Esophagus muscularis mucosa (tissue), 4 donors: ENCODE measurements at places on chromosomes 13 and 19. TPM values are rescaled to one million over a fixed set of nuclear protein-coding genes. Genes with fewer than 3 reads are reported as not detected.
A peak's percentile ranks its signal among the peaks of the same experiment; 100 is the strongest.

DNA sequence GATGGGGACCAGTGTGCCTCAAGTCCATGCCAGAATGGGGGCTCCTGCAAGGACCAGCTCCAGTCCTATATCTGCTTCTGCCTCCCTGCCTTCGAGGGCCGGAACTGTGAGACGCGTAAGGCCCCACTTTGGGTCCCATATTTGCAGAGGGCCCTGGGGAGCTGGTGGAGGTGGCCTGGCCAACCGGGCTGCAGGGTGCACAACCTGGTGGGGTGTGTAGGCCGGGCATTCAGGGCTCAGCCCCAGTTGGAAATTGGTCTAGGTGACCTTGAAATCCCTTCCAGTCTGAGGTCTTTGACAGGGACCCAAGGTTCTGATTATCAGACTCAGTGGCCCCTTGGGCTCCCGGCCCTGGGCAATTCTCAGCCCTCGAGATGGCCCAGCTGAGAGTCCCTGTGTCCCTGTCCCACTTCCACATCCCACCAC is 8.3 kb downstream of the F7 start:
- H3K4me3 ChIP-seq: no peak overlapping the region
- no peak overlapping the region for H3K27ac ChIP-seq
- peaks cover 20% of the 10 kb centered on the region for H3K4me1 ChIP-seq
- peaks cover 20% of the 10 kb centered on the region for H3K27me3 ChIP-seq
- DNase-seq: no peak

DNA sequence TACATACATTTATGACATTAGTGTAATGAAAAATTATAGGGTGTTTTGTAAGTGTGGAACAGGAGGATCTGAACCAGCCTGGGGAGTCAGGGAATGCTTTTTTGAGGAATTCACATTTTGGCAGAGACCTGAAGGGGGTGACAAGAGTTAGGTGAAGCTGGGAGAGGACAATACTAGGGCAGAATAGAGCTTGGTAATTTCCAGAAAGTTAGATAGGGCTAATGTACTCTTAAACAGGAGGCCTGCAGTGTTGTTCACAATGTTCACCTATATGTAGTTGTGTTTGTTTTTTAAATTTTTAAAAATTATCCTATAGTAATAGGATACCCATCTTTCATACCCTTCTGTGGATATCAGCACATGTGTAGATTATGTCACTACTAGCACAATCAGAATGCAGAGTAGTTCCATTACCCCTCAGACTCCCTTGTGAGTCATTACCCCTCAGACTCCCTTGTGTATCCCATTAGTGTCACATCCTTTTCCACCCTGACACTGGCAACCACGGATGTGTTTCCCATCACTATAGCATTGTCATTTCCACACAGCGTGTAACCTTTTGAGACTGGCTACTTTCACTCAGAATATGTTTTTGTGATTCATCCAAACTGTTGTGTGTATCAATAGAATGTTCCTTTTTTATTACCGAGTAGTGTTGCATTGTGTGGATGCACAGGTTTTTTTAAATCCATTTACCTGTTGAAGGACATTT is 43.1 kb downstream of the PCCA start:
- H3K36me3 ChIP-seq: no peaks in the 10 kb centered on the region
- no peaks in the 10 kb centered on the region for H3K27me3 ChIP-seq
- peaks cover 3% of the 10 kb centered on the region for H3K4me1 ChIP-seq

DNA sequence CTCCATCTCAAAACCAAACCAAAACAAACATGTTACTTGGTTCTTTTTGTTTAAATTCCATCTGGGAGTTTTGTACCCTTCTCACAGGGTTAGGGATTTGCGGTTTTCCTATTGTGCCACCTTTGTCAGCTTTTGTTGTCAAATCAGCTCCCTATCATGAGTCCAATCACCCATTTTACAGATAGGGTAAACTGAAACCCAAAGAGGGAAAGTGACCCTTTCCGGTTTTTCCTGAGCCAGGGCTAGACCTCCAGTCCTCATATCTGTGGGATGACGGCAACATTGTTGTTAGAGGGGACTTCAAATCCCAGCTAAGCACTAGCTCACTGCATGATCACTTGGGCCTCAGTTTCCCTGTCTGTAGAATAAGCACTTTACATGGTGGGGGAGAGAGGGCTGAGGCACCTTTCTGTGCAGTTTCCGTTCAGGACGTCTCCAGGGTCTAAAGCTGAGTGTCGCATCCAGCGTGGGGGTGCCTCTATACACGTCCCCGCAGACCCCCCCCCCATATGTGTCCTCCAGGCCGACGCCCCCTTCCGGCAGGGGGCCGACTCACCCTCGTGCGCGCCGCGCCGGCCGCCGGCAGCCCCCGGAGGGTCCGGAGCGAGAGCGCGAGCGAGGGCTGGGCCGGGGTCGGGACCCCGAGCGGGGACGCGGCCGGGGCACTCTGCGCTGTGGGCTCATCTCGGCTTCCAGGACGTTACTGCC is 3.9 kb downstream of the CCDC194 start:
- H3K27me3 ChIP-seq: peaks cover 74% of the 10 kb centered on the region
- DNase-seq: no peak
- no peaks in the 10 kb centered on the region for H3K36me3 ChIP-seq
- peak overlapping the region; percentile 47 for H3K4me3 ChIP-seq
- peaks cover 36% of the 10 kb centered on the region for H3K4me1 ChIP-seq
- no peak overlapping the region for H3K27ac ChIP-seq

DNA sequence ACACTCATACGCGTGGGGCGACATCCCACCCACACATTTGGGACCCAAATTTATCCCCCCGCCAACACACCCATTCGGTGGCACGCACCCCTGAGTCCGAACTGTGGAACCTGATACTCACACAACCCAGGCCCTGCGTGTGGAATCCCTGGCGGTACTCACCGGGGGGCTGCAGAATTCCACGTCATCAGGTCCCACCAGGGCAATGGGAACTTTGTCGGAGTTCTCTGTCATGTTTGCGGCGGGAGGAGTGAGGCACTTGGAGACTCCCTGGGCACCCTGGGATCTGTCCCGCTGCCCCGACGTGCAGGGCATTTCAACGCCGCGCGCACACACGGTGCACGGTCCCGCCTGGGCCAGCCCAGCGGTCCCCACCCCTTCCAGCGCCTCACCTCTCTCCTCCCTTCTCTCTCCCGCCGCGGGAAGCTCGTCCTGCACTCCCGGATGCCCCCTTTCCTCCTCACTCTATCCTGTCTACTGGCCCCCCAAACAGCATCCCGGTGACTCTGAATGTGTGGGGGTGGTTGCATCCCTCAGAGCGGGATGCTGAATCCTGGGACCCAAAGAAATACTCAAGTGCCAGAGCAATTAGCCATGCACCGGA is at the start of gene CNMD:
Gene CNMD, minus strand, starts transcription at position 353 of the 604 bp plus-strand sequence. Its CDS starts 119 bp downstream, at position 234.
- H3K27me3 ChIP-seq: peaks cover 68% of the 10 kb centered on the region
- H3K4me1 ChIP-seq: peaks cover 15% of the 10 kb centered on the region
- peak; percentile 21 for DNase-seq
- peak within 1 kb of the TSS; percentile 55 for H3K4me3 ChIP-seq

DNA sequence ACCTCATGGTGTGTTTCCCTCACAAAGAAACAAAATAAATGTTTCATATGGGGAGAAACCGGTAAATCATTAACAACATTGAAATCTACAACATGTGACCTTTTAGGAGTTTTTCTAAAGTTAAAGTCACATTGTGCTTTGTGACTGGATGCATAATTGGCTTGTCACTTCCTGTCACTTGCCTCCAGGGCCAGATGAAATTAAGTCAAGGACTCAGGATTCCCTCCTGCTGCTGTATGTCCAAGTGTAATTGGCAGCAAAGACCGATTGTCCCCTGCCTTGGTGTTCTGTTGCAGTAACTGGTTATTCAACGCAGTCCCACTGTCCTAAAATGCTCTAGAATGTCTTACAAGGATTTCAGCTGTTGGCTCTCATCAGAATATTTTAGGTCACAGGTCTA is 448.2 kb downstream of the LIG4 start:
- no peaks in the 10 kb centered on the region for H3K4me1 ChIP-seq
- no peak overlapping the region for H3K4me3 ChIP-seq
- no peak for DNase-seq
- H3K36me3 ChIP-seq: no peaks in the 10 kb centered on the region
- no peak overlapping the region for H3K27ac ChIP-seq

DNA sequence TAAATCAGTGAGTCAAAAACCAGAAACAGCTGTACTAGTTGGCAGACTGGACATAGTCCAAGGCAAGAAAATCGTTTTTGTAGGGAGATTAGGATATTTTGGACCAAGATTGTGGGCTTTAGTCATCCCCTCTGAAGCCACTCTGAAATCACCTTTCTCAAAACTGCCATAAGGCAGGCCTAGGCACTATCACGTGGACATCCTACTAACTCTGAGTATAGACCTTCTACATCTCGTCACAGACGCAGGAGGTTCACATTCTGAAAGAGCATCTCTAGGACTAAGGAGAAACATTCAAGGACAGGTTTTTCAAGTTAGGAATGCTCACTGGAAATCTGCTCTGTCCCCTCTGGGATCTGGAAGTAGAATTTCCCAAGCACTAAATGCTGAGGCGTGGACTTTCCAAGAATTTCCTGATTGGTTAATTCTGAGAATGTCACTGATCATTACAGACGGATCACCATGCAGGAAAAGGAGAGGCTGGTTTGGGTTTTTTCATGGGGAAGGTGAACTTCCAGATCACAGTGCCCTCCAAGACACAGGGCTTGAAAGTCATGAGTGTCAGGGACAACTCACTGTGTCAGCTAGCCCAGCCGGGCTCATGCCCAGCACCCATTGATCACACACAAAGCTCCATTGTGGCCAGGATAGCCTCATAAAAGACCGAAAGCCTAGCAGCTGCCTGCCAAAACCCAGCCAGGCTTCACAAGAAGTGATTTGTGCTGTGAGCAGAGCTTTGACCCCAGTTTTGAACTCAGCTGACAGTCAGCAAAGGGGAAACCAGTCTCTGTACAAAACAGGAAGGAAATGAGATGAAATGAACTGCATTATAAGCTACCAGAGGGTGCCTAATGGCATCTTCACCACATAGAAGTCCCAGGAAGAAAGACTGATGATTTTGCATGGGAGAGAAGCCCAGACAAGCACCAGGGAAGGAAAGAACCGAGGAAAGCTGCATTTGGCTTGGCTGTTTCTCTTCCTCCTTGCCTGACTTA is 2.7 kb upstream of the RUBCNL start:
- no peaks in the 10 kb centered on the region for H3K36me3 ChIP-seq
- no peak overlapping the region for H3K27ac ChIP-seq
- H3K4me1 ChIP-seq: peaks cover 17% of the 10 kb centered on the region
- H3K27me3 ChIP-seq: no peaks in the 10 kb centered on the region
- H3K4me3 ChIP-seq: no peak overlapping the region

DNA sequence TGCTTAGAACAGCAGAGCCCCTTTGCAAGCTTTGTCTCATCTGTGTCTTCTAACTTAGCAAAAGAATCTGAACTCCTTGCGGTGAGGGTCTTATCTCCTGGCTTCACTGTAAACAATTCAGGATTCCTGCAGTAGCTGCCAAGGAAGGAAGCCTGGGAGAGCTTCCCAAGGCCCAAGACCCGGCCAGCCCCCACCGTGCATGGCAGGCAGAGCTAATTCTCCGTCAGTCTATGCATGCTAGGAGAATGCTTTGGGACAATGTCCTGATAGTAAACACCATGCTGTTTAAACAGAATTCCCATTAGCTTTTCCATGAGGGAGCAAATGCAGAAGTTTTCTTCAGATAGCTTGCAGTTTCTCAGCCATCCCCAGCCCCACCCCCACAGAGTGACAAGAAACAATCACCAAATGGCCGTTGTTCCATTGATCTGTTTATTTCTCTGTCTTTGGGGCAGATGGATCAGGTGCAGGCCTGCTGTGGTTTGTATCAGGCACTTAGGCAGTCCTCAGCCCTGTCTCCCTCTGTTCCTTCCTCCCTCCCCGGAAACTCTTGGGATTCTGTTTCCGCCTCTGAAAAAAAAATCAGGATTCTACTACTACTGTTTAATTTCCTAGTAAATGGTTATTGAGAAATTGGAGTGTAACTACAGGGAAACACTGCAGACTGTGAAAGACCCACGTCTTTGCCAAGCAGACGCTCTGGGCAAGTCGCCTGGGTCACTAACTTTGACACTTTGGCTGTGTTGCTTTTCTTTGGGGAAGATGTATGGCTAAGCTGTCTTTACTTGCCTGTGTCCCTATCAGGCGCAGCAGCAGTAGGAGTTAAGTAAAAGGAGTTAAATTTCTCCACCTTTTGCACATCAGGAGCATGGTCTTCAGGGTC is 40.7 kb upstream of the SPATA13 start:
- H3K4me1 ChIP-seq: peaks cover 12% of the 10 kb centered on the region
- no peak overlapping the region for H3K27ac ChIP-seq
- no peaks in the 10 kb centered on the region for H3K27me3 ChIP-seq
- H3K4me3 ChIP-seq: no peak overlapping the region
- H3K36me3 ChIP-seq: no peaks in the 10 kb centered on the region

DNA sequence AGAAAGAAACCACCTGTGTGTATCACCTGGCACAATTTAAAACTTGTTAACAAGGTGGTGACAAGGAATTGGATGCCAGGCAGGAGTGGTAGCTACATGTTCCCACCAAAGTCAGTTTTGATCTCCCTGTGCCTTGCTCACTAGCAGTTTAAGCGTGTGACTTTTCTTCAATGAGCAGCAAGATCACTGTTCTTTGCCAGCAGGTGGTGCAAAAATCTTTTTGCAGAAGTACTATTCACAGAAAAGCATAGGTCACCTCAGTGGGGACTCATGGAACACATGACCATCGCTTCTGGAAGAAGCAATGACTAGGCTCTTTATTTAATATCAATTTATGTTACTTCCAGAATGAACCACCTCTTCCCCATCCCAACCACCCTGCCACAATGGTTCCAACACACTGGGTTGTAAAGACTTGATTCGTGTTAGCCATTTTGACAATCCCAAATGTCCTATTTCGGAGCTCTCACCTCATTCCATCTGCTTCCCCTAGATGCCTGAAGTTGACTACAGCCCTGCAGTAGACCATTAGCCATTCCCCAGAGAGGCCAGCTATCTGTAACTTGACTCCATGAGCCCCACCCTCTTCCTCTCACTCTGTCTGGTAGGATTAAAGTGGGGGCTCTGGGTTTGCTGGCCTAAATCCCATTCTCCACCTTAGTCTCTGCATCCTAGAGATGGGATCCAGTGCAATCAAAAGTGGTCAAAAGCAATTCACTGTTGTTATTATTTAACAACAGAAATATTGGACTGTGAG is 59.1 kb upstream of the TNFRSF19 start:
- peaks cover 23% of the 10 kb centered on the region for H3K4me1 ChIP-seq
- no peak overlapping the region for H3K4me3 ChIP-seq
- peak overlapping the region; percentile 12 for H3K27ac ChIP-seq
- H3K27me3 ChIP-seq: no peaks in the 10 kb centered on the region

The ACTMAP gene
- total RNA-seq: 4.6 TPM

DNA sequence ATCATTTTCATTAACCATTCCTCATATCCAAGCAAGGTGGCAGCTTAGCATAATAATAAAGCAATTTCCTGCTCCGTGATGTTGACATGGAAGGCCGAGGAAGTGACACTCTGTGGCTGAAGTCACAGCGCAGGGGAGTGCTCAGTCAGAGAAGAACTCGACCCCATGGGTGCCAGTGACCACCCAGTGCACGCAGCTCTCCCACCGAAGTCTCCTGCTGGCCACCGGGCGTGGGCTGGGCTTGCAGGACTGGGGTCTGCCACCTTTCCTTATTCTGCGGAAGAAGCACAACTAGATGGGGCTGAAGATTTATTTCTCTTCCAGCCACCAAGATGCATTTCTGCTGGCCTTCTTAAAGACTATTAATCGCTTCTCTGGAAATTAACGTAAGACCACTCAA is 132.1 kb upstream of the SPACA7 start:
- H3K4me3 ChIP-seq: no peak overlapping the region
- no peaks in the 10 kb centered on the region for H3K27me3 ChIP-seq
- peak; percentile 42 for DNase-seq

The MBD3L2 gene
- not detected for total RNA-seq

- H3K36me3 ChIP-seq: no peaks in the 10 kb centered on the region
- peaks cover 90% of the 10 kb centered on the region for H3K4me1 ChIP-seq
- H3K27me3 ChIP-seq: no peaks in the 10 kb centered on the region
- H3K27ac ChIP-seq: peak overlapping the region; percentile 91
- no peak overlapping the region for H3K4me3 ChIP-seq
These were observed 9.0 kb downstream of the STARD13 start for GRCh38 chr13:33276570-33276969.
